ENCODE measurements at places on chromosomes 2 and 18.

DNA sequence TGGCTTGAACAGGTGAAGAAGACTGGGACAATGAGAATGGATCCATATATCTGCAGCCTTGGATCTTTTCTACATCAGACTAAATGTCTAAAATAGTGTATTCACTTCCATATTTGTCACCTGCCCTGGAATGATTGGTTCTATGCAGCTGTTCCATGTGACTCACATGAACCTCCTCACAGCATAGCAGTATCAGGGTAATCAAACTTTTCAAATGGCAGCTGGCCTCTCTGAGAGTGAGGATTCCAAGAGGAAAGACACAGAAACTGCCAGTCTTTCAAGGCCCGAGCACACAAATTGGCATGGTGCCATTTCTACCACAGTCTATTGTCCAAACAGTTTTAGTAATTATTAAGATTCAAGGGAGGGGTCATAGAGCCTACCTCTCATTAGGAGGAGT is 859.3 kb downstream of the BCL11A start:
- DNase-seq, result no peak

GRCh38 chr18:22447792-22448191 is 30.1 kb upstream of the CTAGE1 start:
- no peak for DNase-seq

DNA sequence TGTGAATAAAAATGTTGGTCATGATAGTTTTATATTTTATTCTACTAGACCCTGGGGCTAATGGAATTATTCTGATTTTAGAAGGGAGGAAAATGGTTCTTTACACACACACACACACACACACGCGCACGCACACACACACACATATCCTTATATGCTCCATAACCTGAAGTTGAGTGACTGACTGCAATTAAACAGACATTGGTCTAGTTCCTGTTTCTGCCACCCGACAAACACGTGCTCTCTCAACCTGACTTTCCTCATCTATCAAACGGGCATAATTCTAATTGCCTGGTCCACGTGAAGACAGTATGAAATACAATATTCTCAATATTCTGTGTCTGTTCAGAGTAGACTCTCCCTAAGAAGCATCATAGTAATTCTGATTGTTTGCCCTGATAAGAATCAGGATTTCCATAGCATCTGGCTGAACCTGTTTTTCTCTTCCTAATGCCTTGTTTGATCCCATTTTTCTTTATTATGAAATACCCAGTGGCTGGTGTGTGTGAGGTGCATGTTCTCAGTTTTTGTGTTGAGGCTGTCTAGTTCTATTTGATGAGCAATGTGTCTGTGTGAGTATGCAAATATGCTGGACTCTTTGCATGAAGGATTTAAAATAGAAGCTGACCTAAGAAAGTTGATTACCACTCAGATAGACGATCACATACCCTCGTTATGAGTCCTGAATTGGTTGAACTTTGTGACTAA is 51.0 kb downstream of the SETBP1 start:
- DNase-seq, result no peak

DNA sequence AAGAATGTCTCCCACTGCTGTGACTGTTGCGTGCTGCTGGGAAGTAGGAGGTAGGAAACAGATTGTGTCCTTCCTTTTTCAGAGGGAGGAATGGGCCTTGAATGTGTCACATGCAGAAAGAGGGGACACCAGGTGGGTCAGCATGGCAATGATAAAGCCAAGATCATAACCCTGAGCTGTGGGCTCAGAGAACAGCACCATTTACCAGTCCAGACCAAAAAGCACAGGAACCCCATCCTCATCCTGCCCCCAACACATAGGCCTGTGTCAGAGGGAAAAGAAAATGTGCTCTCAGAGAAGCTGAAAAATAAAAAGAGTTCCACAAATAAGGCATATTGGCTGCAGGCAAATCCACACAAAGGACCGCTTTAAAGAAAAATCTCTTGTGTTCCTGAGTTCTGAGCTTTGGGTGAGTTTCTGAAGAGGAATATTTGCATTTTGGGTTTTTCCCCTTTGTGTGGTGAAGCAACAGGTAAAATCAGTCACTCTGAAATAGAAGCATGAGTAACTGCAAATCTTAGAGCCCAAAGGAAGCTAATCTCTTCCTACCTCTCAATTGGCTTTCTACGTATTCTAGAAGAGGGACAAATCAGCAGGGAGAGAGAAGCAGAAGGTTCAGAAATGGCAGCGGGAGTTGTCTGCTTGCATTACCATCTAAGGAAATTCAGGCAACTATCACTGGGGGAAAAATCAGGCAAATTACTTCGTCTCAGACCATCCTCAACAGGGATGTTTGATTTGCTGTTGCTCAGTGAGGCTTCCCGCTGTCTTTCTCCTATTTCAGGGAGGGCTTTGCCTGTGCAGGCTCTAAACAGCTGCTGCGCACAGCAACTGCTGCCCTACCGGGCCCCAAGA is 106.8 kb downstream of the BCL11A start:
- no peak for DNase-seq

DNA sequence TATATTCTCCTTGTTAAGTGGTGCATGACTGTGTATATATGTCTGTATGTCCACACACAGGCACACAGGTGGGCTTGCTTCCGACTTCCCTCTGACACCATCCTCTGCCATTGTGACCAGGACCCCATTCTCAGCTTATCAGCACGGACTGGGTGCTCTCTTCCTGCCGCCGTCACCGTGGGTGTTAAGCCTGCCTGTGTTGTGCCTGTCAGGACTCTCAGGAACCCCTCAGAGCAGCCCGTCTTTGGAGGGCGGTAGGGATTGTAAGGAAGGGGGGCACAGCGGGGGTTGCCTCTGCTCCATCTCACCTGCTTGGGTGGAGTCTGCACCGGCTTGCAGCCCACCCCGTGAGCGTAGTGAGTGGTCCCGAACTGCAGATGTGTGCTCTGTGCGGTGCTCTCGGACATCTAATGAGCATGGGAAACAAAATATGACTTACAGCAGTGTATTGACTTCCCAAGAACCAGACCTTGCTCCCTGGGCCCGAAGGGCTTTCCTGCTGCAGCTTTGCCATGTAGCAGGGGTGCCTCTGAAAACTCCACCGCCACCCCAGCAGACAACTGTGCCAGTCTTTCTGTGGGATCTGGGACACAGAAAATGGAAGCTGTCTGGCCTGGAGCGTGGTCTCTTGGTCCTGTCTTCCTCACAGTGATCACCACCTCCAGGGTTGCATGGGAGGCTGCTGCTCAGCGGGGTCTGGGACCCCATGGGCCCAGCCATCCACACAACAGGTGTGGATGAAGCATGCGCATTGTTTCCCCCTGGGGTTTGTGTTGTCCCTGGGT is 58.9 kb downstream of the SH3RF3 start:
- no peak for DNase-seq

DNA sequence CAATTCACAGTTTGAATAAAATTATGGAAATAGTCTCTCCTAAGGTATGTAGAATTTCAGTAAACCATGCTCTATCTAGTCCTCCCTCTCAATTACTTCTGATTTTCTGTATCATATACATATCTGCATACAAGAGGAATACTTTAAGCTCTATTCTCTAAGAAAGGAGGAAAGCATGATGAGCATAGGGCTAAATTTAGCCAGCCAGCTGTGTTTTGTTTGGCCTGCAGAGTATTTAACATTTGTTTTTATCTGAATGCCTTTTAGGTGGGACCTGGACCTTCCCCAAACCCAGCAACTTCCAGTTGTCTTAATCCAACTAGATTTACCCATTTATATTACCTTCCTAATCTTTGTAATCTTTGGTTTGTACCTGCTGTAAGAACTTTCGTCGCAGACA is 42.2 kb upstream of the FAM117B start:
- no peak for DNase-seq

DNA sequence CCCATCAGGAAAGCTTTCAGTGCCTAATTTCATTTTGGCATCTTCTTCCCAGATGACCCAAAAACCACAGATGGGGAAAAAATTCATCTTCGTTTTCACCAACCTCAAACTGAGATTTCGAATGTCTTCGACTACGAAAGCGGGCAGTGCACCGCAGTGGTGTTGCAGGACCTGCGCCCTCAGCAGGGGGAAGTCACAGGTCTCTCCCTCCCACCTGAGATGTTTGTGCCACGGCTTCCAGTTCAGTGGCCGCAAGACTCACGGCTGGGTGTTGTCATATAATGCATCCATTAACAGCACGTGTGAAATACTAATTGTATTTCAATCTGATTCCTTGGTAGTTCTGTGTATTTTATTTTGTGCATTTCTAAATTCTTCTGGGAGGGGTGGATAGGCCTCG is 66.2 kb upstream of the SALL3 start:
- DNase-seq, result no peak
